ENCODE measurements at places on chromosomes 3 and 15.

DNA sequence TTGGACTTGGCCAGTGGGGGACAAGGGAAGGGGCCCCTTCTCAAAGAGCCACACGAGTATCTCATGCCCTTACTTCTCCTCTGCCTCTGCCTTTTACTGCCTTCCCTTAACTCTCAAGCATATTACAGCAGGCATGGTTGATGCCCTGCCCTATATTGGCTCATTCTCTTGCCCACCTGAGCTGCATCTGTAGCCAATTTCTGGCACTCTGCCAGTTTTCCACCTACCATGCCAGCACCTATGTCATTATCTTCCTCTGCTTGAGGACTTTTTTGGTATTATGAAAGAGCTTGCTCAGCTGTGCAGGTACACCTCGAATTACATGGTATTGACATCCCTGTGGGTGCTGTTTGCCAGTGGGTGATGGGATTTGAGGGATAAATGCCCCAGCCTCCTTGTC, 181.8 kb downstream of the OXSM start:
- DNase-seq: no peak

DNA sequence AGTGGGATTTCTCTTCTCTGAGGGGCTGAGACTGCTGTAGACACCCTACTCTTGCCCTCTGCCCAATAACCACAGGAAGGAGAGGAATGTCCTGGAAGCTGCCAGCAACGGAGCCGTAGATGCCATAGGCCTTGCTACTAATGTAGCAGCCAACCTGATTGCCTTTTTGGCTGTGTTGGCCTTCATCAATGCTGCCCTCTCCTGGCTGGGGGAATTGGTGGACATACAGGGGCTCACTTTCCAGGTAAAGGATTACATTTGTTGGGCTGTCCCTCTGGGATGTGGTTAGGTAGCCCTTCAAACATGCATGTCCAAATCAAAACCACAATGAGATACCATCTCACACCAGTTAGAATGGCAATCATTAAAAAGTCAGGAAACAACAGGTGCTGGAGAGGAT, 16.1 kb downstream of the SLC28A2 start:
- DNase-seq: no peak

GRCh38 chr15:61367953-61368352, 138.9 kb upstream of the RORA start:
- no peak for DNase-seq

DNA sequence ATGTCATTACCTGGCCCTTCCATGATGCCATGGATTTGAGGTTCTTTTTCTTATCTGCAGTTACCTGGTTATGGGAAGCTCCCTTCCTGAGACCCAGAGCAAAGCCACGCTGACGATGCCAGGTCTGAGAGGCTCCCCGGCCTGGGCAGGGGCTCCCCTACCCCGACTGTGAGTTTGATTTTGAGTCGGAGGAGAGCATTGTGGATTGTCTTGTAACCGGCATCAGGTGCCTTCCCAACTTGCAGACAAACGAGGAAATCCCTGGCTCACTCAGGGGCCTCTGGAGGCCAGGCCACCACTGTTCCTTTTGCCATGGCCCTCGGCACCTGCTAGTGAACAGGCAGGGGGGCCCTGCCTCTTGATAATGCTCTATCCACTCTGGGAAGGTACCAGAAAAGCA, 151.4 kb downstream of the ATP10A start:
- no peak for DNase-seq

DNA sequence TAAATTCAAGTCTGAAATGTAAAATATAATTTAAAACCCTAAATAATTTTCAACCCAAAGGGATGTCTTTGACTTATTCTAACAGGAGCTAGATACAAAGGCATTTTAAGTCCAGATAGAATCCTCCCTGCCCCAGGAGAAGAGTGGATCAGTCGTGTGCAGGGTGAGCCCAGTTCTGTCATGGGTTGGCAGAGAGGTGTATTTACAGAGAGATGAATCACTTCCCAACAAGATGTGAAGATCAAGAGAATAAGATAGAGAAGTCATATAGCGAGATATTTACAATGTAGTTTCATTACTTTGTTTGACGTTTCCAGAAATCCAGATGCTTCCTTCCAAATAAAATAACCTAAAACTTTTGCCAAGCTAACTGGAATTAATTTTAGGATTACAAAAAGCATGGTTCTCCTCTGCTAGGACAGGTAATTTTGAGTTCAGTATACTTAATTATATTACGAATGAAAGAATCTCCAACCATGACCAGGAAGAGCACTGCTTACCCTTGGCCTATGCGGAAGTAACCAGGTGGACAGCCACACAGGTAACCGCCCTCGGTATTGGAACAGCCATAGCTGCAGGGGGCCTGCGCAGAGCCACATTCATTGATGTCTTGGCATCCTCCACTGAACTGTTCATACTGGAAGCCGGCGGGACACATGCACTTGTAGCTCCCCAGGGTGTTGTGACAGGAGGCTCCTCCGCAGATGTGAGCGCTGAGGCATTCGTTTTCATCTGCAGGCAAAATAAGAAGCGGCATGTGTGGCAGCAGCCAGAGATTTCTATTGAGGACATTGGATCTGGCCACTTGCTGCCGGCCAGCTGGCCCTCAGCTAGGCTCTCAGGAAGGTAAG, 84.0 kb downstream of the DUT start:
- no peak for DNase-seq

DNA sequence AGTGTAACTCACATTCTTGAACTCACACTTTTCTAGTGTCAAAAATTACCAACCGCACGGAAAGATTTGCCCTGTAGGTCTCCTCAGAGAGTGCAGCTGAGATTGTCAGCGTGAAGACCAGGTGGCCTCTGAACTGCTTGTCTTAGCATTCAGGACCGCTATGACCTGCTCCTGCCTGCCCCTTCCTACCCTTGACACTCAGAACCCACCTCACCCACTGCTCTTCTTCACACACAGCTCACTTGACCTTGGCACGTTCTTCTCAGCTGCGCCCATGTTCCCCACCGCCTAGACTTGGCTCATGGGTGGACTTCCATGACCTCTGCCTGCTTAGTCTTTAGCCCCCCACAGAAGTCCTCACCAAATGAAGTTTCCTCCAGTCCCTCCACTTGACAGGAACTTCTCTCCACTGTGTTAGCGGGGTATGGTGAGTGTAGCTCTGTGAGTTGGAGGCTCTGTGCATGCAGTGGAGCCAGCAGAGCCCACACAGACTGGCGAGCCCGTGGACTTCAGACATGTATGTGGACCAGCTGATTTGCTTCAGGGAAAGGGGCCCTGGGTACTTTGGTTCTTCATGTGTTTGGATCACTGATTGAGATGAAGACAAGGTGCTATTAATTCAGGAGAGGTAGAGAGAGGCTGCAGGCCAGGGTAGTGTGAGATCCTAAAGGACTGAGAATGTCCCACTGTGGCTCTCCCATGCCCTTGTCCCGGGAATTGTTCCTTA, 221.3 kb downstream of the OPA1 start:
- DNase-seq: no peak

GRCh38 chr3:136545664-136546268, 206.4 kb downstream of the STAG1 start:
- DNase-seq: no peak

DNA sequence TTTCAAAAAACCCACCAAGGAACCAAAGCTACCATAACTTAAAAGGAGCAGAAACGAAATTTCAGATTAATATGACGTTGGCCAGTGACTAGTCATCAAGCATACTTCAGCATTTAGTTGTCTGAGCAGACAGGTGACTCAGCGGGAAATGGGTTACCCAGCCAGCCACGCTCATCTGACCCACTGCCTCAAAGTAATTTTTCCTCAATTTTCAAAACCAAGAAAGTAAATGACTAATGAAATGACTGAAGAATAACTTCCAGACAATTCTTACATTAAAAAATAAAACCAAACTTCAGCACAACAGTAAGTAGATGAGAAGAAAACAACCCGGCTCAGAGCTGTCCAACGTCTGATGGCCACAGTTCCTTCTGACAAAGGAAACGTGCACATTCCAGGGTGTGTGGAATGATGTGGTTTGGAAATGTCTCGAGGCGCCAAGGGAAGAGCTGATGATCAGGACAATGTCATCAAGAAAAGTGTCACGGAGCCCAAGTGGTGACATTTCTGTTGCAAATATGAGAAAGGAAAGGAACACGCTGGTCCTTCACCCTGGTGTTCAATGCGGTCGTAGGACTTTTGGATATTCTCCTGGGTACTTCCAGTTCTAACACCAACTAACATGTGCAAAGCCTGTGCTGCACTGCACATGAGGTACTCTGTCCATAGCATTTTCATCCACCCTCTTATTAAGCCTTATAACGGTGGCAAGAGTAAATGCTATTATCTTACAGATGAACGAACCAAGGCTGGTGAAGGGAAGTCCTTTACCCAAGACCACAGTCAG, 79.1 kb downstream of the FOXP1 start:
- DNase-seq: peak; percentile 32

Data from CD4-positive, alpha-beta T cell treated with Interleukin-6 at 100 ng/mL for 8 hours (primary cell).